ENCODE measurements at places on chromosomes 2 and 18.

DNA sequence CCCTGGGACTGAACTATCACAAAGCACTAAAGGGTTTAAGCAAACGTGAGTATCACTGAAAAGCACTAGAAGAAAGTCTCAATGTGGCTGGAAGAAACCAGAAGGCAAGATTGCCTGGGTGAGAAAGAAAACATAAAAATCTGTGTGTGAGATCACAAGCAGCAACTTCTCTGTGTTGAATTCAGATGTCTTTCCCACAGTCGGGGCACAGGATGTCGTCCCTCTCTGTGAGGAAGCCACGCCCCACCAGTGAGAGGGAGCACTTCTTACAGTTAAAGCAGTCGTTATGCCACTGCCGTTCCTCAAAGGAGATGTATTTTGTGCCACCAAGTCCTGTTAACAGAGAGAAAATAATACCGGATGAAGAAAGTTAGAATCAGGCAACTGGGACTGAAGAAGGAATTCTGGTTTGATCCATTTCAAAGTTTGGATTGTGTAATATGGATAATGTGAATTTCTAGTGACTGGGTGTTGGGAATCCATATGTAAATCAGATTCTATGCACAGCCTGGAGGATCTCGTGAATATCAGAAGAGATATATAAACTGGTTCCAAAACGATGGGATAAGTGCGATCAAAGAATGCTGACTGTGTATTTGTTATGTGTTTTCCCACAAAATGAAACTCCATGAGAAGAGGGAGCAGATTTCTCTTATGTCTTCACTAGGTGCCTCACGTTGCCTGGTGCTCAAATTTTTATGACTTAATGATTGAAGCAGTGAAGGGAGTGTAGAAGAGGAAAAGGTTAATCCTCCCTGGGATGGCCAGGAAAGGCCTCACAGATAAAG is 24.0 kb downstream of the C2orf49 start:
- no peak for DNase-seq

DNA sequence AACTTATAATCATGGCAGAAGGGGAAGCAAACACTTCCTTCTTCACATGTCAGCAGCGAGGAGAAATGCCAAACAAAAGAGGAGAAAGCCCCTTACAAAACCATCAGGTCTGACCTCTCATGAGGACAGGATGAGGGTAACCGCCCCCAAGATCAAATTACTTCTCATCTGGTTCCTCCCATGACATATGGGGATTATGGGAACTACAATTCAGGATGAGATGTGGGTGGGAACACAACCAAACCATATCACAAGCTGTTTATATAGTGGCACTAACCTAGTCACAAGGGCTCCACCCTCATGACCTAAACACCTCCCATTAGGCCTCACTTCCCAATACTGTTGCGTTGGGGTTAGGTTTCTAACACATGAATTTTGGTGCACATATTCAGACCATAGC is 110.0 kb downstream of the OSBPL6 start:
- DNase-seq = no peak

DNA sequence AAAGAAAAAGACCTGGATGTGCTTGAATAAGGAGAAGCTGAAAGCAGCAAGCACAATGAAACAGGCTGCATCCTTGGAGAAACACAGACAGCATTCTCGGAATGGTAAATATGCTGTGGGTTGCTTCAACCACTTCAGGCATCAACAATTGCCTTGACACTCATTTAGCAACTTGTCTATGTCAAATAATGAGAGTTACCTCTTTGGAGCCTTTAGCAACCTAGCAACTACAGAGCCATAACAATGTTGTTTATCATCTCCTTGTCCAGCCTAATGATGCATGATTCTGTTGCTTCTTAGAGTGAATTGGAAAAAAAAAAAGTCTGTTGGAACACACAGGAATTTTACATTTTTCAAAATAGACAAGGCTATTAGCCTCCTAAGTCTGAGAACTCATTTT is 410.6 kb downstream of the PIK3C3 start:
- DNase-seq = no peak

GRCh38 chr2:120669121-120669952 is 66.3 kb upstream of the GLI2 start:
- DNase-seq = no peak

DNA sequence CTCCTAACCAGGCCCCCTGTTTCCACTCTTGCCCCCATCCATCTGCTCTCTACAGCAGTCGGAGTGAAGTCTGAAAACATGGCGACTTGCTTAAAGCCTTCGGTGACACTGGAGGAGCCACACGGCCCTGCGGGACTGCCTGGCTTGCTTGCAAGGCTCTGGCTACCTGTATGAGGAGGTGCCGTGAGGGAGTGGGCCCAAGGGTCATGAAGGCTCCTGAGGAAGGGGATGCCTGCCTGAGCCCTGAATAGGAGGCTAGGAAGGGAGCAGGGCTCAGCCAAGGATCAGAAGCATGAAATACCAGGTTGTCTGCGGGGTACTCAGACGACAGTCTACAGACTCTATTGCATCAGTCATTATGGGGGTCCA is 75.4 kb downstream of the EMX1 start:
- peak; percentile 12 for DNase-seq

DNA sequence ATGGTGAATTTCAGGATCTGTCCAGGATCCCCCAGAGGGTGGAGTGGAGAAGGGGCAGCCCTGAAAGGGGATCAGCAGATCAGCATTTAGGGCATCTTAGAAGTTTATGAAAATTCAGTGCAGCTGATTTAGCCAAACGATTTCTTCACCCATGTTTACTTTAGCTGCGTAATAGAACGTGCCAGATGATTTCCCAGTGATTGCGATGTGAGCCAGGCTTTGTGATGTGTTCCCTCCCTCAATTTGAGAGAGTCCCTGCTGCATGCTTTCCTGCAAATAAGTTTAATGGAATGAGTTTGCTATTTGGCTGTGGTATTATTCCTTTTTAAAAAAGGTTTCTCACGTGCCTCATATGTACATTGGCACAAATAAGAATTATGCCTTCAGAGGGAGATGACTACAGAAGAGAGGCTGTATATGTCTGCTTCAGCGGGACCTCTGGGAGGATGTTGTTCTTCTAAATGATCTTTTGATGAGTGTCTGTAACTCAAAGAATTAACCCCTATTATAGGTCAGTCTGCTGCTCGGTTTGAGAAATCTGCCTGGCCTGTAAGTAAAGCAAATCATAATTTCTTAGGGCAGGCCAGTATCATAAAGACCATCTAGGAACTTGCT is 111.9 kb downstream of the MRO start:
- DNase-seq = no peak
